ENCODE measurements at places on chromosomes 6 and 20. TPM values are rescaled to one million over a fixed set of nuclear protein-coding genes. Genes with fewer than 3 reads are reported as not detected.

Gene SRMS
- not detected for total RNA-seq

Gene PPP2R5D
- total RNA-seq, result 14.8 TPM

Gene HSD17B8
- total RNA-seq, result 40.3 TPM

Gene SLCO4A1
- 1.7 TPM for total RNA-seq

Gene ANKRD66
- not detected for total RNA-seq

Gene GGTLC1
- not detected for total RNA-seq

Gene TMEM200A
- 0.10 TPM for total RNA-seq

Gene MOG
- total RNA-seq, result not detected

Gene SLC35D3
- total RNA-seq, result not detected

Gene TP53INP2
- total RNA-seq, result 14.4 TPM

Gene NTSR1
- total RNA-seq, result 0.10 TPM

Gene RNF5
- 57.3 TPM for total RNA-seq

Gene DEFB124
- total RNA-seq, result not detected

Gene MUC22
- not detected for total RNA-seq

- DNase-seq, result no peak
Measured at GRCh38 chr20:21534886-21535285, 21.0 kb upstream of the NKX2-2 start.

GRCh38 chr20:62678553-62678952 lies 30.1 kb upstream of the NTSR1 start:
- no peak for DNase-seq

DNA sequence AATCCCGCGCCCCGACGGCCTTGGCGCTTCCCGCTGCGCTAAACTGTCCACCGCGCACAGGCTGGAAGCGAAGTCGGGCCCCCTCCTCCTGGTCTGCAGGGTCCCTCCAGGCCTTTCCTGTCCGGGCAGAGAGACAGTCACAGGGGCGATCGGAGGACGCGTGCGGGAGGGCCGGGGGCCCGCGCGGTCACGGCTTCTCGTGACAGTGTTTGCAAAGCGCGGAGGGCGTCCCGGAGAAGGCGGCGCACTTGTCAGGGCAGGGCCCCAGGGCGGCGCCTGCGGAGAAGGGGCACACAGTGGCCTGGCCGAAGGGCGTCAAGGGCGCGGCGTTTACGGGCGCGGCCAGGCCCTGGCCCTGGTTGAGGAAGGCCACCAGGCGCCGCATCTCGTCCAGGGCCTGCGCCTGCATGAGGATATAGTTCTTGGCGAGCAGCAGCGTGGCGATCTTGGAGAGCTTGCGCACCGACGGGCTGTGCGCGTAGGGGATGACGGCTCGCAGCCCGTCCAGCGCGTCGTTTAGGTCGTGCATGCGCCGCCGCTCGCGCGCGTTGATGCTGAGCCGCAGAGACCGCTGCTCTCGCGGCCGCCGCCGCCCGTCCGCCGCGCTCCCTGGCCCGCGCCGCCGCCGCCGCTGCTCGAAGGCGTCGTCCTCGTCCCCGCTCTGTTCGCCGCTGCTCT lies 763 bp downstream of the BHLHE23 start:
- DNase-seq, result no peak

DNA sequence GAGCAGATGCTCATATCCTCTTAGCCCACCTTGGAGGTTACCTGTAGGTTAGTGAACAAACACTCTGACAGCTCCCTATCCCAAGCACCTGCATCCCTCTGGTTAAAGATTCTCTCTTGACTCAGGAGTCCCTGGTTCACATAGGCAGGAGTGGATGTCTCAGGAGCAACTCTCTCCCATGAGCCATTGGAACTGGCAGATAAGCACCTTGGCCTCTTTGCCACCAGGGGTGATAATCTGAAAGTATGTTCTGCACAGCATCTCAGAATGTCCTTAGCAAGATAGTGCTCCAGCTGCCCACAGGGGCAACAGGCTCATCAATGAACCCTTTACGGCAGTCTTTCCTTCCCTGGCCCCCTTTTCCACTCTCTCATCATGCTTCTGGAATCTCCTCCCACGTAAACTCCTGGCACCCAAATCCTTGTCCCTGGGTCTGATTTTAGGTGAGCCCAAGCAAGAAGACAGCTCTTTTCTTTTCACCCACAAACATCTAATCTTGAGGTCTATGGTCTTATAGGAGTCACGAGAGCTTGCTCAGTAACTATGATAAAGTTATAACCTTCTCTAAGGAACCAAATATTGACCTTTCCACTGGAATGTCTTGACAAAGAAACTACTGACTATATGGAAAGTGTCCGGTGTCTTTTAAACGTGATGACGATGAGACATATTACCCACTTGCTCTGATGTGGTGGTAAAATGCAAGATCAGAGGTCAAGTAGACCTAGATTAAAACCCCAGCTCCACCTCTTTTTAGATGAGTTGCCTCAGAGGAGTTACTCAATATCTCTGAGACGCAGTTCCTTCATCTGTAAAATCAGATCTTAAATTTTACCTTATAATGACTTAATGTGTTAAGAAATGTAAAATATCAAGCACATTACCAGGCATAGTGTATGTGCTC lies 39.8 kb upstream of the ISM1 start:
- DNase-seq, result no peak

DNA sequence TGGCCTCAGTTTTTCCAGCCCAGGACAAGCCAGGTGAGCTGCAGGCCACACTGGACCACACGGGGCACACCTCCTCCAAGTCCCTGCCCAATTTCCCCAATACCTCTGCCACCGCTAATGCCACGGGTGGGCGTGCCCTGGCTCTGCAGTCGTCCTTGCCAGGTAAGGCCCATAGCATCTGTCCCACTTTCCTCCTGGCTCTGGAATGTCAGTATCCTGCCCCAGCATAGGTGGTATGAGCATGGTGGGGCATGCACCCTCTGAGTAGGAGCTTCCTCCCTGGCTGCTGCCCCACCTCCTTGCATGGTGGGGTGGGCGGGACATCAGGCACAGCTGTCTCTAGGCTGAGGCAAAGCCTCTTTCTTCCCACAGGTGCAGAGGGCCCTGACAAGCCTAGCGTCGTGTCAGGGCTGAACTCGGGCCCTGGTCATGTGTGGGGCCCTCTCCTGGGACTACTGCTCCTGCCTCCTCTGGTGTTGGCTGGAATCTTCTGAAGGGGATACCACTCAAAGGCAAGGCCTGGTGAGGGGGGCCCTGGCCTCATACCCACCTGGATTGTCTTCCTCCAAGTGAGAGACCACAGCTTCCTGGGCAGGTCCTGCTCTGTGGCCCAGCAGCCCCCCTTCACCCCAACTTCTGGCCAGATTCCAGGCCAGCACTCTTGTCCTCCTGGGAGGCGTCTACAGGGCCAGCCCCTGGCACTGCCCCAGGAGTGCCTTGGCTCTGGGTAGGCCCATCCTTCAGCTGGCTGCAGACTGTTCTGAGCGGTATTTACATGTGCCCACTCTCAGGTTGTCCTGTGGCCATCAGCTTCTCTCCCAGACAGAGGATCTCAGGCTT lies 9.1 kb downstream of the PI16 start:
- DNase-seq, result no peak

GRCh38 chr20:53852014-53852413 lies 218.4 kb downstream of the BCAS1 start:
- DNase-seq, result no peak

- DNase-seq, result no peak
Measured at GRCh38 chr6:109081026-109081425, 13.6 kb downstream of the SESN1 start.

GRCh38 chr6:39287601-39288000 lies 26.6 kb downstream of the KCNK17 start:
- no peak for DNase-seq

DNA sequence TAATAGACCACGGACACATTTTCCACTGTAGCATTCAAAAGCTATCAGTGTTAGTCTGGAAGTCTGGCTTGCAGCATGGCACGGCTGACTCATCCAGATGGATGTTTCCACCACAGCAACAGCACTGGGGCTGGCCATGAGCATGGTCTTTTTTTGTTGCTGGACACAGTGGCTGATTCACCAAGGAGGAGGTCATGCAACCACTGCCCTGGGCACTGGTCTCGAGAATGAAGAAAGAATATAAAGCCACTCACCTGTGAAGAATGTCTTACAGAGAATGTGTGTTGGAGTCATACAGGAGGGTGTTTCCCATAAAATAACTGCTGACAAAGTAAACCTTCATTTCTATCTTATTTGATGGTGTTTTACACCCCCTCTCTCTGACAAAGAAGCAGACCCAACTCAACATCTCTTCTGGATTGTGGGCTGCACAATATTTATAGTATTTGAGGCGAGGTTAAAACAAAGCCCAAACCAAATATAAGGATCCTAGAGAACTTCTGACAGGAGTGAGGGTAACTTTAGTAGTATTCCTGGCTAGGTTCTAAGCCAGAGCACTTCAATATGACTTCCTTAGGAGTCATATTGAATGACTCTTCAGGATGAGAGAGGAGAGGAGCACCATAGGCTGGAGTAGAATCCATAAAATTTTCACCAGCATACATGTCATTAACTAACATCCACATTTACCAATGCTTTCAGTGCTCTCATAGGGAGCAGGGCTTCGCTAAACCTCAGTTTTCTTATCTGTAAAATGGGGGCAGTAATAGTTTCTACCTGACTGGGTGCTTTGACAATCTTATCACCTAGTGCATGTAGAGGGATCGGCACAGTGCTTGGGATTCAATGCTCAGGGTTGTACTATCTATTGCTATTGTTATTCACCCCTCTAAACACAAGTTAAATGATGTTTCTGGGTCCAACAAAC lies 121.4 kb downstream of the KIF13A start:
- DNase-seq, result no peak

DNA sequence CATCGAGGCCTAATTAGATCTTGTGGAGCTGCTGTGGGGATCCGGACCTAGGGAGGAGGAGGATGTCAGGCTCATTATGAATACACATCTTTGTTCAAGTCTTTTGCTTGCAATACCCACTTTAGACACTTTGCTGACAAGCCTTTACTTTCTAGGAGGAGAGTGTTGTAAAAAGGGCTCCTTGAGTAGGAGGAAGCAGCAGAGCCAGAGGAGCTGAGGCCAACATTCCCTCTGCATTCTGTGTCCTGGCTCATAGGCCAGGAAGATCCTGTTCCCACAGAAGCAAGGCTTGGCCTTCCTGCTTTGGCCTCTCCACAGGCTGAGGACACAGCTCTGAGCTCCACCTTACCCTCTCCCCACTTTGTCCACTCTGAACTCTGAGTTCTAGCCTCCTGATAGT lies 67.1 kb downstream of the TPD52L1 start:
- DNase-seq, result no peak

- DNase-seq, result no peak
Measured at GRCh38 chr20:11248687-11249638, 575.2 kb upstream of the JAG1 start.

DNA sequence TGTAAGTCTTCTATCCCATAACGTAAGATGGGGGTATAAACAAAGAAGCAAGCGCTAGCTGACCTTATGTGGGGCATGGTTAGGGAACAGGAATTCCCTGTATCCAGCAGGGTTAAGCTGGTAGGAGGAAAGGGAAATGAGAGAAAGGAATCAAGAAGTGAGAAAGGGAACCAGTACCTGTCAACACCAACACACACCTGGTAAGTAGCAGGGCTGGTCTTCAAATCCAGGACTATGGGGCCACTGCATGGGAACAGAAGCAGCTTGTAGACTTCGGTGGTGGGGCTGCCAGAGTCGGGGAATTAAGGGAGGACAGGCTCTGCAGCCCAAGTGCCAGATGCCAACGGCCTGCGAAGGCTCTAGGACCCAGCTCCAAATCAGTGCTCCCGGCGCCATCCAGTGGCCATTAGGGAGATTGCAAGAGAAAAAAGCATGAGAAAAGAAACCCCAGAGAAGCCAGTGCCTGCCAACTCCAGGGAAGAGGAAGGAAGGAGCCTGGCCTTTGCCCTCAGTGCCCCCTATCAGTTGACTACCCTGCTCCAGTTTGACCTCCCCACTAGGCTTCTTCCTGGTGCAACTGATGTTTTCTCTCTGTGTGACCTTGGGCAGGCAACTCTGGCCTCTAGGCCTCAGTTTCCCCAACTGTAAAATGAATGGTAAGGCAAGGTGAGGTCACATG lies 15.8 kb upstream of the RBPJL start:
- DNase-seq, result peak; percentile 80

GRCh38 chr6:123159861-123160260 lies 163.8 kb downstream of the CLVS2 start:
- no peak for DNase-seq

DNA sequence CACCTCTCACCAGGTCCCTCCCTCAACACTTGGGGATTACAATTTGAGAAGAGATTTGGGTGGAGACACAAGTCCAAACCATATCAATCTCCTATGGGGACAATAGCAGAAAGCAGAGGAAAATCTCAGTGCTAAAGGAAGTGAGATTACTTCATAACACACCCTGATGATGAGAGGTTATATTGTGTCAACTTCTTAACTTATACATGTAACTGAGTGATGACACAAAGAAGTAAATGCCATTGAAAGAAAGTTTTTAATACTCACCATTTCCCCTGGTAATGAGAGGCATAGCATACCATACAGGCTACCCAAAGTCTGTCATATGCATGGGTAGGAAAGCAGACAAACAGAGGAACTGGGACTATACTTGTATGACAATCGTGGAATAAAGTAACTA lies 137.2 kb downstream of the MMUT start:
- no peak for DNase-seq

GRCh38 chr6:147859071-147859470 lies 350.6 kb downstream of the SAMD5 start:
- no peak for DNase-seq

- DNase-seq, result peak; percentile 87
Measured at GRCh38 chr6:143060806-143061596, at the start of gene AIG1. Gene AIG1, plus strand, starts transcription at chr6:143060889. Its CDS starts 37 bp downstream, at chr6:143060926.

- no peak for DNase-seq
Measured at GRCh38 chr20:51745804-51746203, 22.4 kb downstream of the ATP9A start.

- no peak for DNase-seq
Measured at GRCh38 chr6:63997221-63997620, 361.6 kb downstream of the PHF3 start.

- DNase-seq, result no peak
Measured at GRCh38 chr6:139882977-139883728, 508.7 kb upstream of the CITED2 start.

- no peak for DNase-seq
Measured at GRCh38 chr6:49551078-49551865, 804 bp downstream of the C6orf141 start.

- DNase-seq, result no peak
Measured at GRCh38 chr20:8862092-8862491, 206.8 kb upstream of the PLCB4 start.

GRCh38 chr6:89830170-89830809 lies 610 bp downstream of the CASP8AP2 start:
- no peak for DNase-seq

DNA sequence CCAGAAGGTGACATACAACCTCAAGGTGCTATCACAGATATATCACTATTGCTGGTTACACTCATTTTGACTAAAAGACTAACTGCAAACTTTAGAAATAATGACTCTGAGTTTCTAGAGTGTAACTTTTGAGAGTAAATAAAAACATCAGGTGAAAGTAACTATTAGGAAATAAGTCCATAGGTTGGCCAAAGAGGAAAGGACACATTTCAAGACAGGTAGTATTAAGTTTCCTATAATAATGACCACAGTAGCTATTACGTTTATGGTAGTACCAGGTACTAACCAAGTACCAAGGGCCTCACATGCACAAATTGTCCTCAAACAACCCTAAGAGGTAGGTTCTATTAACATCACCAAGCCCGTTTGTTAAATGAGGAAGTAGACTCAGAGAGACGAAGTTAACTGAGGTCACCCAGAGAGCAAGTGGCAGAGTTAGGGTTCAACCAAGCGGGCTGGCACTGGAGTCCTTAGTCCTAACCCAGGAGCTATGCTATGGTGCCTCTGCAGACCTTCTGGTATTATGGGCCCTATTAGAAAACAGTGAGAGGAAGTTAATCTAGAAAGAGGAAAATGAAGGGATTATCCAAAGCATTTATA lies 36.8 kb downstream of the HEBP2 start:
- DNase-seq, result no peak

- no peak for DNase-seq
Measured at GRCh38 chr6:136169394-136170148, 80.5 kb downstream of the MTFR2 start.

Measured in left lobe of liver (tissue), 2 donors.